ENCODE measurements at places on chromosomes 5 and 9.

GRCh38 chr9:129584136-129584535 lies 36.8 kb downstream of the C9orf50 start:
- peak; percentile 86 for DNase-seq

GRCh38 chr9:89659891-89660685 lies 55.3 kb downstream of the GADD45G start:
- DNase-seq: no peak

DNA sequence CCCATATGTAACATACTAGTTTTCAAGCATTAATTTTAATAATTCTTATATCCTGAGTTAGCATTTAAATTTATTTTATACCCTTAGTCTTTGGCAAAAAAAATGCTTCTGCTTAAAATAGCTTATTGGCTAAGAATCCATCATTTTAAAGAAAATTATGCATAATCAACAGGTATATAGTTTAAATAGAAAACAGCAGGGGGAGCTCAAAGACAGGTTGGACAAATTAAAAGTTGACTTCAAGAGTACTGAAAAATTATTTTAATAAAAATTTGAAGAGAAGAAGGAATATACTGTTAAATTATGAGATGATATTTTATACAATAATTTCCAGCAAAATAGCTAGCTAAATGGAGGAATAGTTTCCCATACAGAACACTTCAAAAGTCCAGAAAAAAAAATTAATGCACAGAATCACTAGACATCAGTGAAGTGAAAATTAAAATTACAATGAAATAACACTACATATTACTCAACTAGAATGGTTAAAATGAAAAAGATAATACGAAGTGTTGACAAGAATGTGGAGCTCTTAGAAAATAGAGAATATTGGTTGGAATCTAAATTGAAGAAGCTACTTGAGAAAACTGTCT lies 387.1 kb downstream of the PDE4D start:
- DNase-seq: no peak

DNA sequence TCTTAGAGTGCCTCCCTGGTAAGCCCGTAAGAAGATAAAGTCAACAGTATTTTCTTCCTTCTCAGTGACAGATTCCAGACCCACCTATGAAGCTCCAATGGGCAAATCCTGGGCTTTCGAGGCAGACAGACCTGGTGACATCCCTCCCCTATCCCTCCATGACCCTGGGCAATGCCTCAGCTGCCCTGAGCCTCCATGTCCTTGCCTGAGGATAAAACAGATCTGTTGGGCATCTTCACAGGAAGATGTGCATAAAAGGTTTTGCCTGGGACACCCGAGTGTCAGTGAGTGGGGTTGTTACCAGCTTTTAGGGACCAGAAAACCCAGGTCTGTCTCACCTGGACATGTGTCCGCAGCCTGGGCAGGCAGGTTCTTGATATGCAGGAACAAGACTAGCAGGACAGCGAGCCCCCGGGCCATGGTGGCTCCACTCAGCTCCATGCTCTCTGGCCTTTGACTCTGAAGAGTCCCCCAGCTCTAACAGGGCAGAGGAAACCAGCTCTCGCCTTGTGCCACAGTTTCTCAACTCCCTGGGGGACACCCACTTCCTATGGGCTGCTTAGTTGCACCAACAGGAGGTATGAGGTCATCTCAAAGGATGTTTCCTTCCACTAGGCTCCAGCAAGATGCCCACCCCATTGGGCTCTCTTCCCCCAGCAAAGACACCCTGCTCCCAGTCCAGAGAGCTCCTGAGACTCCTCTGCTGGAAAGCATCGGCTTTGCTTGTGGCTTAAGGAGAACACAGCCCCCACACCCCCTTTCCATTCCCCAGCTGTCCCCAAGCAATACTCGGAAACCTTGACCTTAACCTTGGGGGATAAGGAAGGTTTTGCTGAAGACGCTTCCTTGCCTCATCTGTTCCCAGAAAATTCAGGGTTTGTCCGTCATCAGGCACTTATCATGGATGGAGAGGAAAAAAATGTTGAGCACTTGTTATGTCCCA lies at the start of gene FCN1:
TSS of gene FCN1 (minus strand) at position 482 of the 943 bp plus-strand sequence. CDS start at position 441, 41 bp downstream.
- no peak for DNase-seq

GRCh38 chr5:112138526-112138925 lies 280.6 kb downstream of the EPB41L4A start:
- DNase-seq: no peak

- no peak for DNase-seq
Measured at GRCh38 chr5:73031839-73032238, 76.0 kb downstream of the FCHO2 start.

DNA sequence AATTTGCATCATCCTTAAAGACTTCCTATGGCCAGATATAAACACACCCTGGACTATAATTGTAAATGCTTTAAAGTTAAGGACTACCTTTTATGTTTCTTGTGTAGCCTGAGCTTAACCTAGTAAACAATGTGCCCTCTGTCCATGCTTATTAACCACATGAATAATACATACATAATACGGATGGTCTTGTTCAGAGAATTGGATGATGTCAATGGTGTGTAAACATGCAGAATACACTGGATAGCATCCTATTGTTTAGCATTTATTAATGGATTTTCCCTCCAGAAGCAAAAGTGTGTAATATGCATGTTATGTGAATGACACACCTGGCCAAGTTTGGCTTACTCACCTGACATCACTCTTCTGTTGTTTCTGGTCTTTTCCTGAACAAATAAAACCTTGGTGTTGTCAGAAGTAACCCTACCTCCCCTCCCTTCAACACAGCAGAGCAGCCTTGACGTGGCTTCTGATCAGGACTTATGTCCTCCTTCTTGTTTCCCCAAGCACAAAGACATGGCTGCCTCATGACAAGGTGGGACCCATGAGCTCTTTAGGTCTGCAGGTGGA lies 517.9 kb downstream of the MTRR start:
- no peak for DNase-seq

GRCh38 chr9:128923493-128923883 lies 2.7 kb downstream of the PHYHD1 start:
- no peak for DNase-seq

- no peak for DNase-seq
Measured at GRCh38 chr5:39157701-39158100, 61.7 kb downstream of the FYB1 start.

- no peak for DNase-seq
Measured at GRCh38 chr9:124135813-124136365, 121.9 kb upstream of the NEK6 start.

DNA sequence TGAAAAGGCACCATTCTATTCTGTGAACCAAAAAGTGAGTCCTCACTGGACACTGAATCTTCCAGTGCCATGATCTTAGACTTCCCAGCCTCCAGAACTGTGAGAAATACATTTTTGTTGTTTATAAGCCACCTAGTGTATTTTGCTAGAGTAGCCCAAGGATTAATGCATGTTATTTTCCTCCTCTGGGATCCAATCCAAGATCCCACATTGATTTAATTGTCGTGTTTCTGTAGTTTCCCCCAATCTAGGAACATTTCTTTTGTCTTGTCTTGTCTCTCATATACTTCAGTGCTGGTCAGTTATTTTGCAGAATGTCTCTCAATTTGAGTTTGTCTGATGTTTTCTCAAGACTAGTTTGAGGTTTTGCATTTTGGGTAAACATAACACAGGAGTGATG lies 36.4 kb downstream of the GDNF start:
- no peak for DNase-seq

GRCh38 chr5:162391833-162392232 lies 324.3 kb downstream of the GABRG2 start:
- no peak for DNase-seq

- peak; percentile 47 for DNase-seq
Measured at GRCh38 chr5:141100243-141100805, at the start of gene PCDHB3. PCDHB3 (plus strand) TSS chr5:141100473; CDS start chr5:141100650, 177 bp downstream.

GRCh38 chr5:42992088-42992879 lies 47.8 kb downstream of the ANXA2R start:
- DNase-seq: peak; percentile 91

DNA sequence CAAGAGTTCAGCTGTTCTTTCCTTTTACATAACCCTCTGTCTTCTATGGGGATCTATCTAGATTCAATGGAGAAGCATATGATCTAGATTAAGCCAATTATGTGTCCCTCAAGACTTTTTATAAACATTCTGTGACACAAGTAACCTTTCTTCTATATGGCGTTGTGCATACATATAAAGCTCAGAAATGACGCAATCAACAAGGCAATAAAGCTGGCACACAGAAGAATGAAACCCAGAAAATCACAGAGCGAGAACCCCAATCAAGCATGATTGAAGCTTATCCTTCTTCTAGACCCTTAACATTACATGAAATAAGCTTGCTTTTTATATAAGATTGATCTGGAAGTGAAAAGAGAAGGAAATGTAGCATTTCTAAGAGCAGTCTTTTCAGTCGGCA lies 178.9 kb downstream of the DMRTA1 start:
- no peak for DNase-seq

GRCh38 chr5:43889233-43889632 lies 286.3 kb downstream of the NNT start:
- DNase-seq: no peak

- DNase-seq: no peak
Measured at GRCh38 chr5:88551724-88552345, 283.2 kb upstream of the TMEM161B start.

GRCh38 chr5:179261301-179262125 lies 83.7 kb downstream of the ADAMTS2 start:
- no peak for DNase-seq

- no peak for DNase-seq
Measured at GRCh38 chr5:138843316-138844124, 31.6 kb downstream of the LRRTM2 start.

DNA sequence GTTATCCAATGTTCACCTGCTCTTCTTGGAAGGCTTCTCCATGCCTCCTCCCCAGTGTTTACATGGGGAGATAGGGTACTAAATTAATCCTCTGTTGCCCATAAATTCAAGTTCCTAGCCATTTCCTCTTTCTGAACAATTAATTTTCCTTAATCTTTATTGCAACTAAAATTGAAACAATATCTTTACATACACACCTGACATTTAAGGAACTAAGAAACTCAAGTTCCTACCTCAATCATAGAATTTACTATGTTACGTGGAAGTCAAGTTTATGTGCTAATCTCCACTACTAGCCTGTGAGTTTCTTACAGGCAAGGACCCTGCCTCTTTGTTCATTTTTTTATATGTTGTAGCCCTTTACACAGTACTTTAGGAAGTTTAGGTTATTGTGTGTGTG lies 10.1 kb upstream of the ADRB2 start:
- no peak for DNase-seq

DNA sequence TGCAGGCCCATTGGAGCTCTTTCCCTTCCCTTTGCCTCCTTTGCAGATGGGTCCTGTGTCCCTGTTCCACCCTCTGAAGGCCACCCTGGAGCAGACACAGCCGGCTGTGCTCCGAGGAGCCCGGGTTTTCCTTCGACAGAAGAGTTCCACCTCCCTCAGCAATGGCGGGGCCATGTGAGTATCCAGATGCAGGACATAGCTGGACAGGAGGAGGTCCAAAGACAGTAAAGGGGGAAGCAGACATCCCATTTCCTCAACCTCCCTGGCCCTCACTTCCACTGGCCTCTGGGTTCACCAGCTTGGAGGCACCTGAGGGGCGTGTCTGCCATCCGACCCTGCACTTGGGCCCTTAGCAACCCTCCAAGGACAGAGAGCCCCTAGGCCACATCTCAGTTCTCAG lies 237.9 kb downstream of the CACNA1B start:
- DNase-seq: no peak

- no peak for DNase-seq
Measured at GRCh38 chr5:94243612-94244011, 374.8 kb downstream of the KIAA0825 start.

DNA sequence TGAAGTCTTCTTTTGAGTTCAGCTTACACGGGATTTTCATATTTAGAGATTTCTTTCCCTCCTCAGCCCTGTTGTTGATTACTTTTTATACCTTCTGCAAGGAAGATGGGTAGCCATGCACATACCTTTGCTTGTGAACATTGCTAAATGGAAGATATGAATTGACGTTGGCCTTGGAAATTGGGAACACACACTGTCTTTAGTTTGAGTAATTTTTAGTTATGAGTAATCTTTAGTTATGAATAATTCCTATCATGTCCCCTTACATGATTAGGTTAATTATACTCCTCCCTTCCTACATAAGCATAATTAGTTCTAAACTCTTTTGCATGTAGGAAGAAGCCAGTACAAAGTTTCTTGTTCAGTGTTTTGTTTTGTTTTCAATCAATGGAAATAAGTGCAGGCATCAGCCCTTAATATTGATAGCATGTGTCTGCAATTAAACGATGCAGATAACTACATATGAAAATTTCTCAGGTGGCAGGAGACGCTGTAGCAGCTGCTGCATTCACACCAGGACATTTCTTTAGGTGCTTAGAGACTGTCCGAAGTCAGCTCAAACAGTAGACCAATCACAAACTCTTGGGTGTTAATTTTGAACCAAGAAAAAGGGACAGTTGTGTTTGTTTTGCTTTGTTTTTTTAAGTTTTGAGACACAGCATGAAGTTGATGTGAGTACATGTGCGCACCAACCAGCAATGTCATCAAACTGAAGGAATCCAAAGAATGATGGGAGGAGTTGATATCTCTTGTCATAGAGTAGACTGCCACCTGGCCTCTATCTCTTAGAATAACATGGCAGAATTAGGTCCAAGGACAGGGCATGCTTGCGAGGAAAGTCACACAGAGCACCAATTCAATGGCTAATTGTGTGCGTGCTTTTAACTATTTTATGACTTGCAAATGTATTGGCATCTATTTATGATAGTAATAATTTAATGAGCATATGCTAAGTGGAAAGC lies 51.4 kb downstream of the SMARCA2 start:
- DNase-seq: no peak

DNA sequence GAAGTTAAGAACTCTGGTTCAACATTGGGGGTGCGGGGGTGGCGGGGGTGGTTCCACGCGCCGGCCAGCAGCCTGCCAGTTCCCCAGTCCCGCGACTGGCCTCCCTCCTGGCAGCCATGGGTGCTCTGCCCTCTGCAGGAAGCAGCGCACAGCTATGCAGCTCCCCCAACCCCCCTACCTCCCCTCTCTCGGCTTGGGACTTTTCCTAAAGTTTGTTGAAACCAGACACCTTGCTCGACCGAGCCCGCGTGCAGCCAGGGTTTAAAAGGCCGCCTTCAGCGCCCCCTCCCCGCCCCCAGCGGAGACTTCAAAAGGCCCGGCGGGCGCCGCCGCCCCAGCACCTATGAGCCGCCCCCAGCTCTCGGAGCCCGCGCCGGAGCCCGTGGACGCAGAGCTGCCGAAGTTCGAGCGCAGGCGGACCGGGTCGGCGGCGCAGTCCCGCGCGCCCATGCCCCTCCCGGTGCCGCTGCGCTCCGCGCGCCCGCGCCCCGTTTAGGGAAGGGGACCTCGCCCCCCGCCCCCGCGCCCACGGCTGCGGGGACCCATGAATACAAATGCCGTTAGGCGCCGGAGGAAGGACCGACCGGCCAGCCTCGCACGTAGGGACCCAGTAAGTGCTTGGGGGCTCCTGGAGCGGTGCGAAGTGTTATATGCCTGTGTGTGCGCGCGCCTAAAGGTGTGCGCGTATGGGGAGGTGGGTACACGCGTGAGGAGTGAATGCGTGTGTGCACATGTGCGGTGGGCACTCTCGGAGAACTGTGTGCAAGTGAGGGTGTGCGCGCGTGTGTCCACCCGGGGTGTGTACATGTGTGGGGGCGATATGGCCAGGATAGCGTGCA lies 1.4 kb upstream of the COL27A1 start:
- no peak for DNase-seq

GRCh38 chr9:97904725-97905124 lies 17.6 kb downstream of the TRMO start:
- DNase-seq: peak; percentile 84

All from activated CD8-positive, alpha-beta memory T cell treated with anti-CD3 and anti-CD28 coated beads, Interleukin-2, amount 10 ng/mL, durations not matched to agents 7 days and 5 days (primary cell).